ENCODE measurements at places on chromosomes 5 and 9.

GRCh38 chr5:58268268-58268667 is 191.6 kb downstream of the PLK2 start:
- DNase-seq = no peak

- no peak for DNase-seq
Observed at GRCh38 chr5:154234551-154234950, 44.0 kb downstream of the GALNT10 start.

- DNase-seq = no peak
Observed at GRCh38 chr9:36878986-36879982, 154.8 kb downstream of the PAX5 start.

DNA sequence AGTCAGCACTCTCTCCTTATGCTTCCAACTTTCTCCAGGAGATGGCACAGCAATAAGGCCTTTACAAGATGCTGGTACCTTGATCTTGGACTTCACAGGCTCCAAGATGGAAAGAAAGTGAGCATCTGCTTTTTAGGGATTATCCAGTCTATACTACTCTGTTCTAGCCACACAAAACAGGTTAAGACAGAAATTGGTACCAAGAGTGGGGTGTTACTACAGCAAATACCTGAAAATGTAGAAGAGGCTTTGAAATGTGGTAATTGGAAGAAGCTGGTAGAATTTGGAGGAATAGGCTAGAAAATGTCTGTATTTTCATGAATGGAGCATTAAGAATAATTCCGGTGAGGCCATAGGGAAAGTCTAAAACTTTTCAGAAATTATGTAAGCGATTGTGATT is 484.8 kb upstream of the GRIA1 start:
- no peak for DNase-seq

DNA sequence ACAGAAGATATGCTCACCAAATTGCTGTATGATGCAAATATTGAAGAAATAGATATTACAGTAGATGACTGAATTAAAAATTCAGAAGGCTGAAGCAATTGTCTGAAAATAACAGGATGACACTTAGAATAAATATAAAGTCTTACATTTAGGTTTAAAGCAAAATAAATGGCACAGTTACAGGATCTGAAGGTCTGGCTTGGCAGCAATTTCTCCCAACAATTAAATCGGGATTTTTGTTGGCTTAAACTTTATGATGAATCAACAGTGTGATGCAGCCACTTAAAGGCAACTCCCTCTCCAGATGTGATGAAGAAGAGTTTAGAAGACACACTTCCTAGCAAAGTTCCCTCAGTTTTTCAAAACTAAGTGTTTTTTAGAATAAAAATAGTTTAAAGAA is 80.5 kb downstream of the NREP start:
- no peak for DNase-seq

DNA sequence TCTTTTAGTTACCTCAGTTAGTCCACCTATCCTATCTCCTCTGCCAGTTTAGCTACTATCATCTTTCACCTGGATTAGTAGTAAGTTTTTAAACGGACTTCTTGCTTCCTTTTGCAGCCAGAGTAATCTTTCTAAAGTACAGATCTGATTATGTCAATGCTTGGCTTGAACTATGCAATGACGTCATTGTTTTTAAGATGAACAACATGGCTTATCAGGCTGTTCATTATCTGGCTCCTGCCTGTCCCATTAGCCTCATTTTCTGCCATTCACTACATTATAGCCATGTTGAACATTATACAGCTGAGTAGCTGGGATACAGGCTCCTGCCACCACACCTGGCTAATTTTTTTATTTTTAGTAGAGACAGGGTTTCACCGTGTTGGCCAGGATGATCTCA is 98.7 kb downstream of the RANBP17 start:
- no peak for DNase-seq

All from activated T-cell treated with anti-CD3 and anti-CD28 coated beads for 4 hours (primary cell).